ENCODE measurements at places on chromosomes 4 and X. TPM values are rescaled to one million over a fixed set of nuclear protein-coding genes. Genes with fewer than 3 reads are reported as not detected.

The CNGA1 gene
- not detected for total RNA-seq

The LRIT3 gene
- total RNA-seq = 0.39 TPM

The SERTM2 gene
- total RNA-seq = not detected

The DUSP9 gene
- total RNA-seq = not detected

The ZXDA gene
- 8.6 TPM for total RNA-seq

Data from esophagus muscularis mucosa (tissue), 4 donors.